ENCODE measurements at places on chromosomes 7 and 10.

DNA sequence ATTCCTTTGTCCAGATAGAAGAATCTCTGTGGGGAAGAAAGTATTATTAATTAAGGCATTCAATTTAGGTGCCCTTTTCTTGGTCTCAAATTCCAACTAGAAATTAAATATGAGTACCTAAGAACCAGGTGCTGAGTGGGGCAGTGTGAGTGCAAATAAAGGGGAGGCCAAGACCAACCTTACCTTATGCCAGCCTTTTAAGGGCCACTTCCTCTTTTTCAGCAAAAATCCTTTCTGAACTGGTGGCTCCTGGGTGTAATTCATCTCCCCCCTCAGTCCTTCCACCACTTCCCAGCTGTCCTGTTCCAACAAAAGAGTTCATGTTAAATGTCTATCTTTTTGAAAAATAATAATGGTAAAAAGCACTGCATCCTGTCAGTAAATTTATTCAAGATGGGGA, 108.2 kb downstream of the OSBPL3 start:
- no peak for DNase-seq

DNA sequence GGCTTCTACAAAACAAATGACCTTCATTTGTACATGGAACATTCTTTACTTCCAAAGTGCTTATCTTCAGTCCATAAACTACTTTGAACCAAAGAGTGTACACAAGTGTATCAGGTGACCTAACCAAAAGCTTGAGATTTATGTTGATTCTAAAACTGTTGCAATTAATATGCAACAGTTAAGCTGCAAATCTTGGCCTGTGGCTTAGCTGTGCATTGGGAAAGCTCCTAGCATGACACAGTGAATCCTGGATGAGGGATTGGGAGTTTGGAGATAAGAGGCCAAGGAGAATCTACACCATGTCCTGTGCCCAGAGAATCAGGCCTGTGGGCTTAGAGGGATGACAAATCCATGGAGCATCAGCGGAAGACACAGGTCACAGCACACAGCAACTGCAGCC, 105.2 kb upstream of the GSDME start:
- DNase-seq, result no peak

GRCh38 chr10:9302140-9302746, 1247.8 kb downstream of the GATA3 start:
- no peak for DNase-seq

DNA sequence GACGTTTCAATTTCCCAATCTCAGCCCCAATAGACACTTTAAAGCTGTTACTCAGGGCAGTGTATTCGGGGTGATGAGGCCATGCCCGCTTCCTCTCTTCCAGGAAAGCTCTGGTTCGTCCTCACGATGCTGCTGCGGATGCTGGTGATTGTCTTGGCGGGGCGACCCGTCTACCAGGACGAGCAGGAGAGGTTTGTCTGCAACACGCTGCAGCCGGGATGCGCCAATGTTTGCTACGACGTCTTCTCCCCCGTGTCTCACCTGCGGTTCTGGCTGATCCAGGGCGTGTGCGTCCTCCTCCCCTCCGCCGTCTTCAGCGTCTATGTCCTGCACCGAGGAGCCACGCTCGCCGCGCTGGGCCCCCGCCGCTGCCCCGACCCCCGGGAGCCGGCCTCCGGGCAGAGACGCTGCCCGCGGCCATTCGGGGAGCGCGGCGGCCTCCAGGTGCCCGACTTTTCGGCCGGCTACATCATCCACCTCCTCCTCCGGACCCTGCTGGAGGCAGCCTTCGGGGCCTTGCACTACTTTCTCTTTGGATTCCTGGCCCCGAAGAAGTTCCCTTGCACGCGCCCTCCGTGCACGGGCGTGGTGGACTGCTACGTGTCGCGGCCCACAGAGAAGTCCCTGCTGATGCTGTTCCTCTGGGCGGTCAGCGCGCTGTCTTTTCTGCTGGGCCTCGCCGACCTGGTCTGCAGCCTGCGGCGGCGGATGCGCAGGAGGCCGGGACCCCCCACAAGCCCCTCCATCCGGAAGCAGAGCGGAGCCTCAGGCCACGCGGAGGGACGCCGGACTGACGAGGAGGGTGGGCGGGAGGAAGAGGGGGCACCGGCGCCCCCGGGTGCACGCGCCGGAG, 2.6 kb downstream of the GJD4 start:
- DNase-seq, result no peak

DNA sequence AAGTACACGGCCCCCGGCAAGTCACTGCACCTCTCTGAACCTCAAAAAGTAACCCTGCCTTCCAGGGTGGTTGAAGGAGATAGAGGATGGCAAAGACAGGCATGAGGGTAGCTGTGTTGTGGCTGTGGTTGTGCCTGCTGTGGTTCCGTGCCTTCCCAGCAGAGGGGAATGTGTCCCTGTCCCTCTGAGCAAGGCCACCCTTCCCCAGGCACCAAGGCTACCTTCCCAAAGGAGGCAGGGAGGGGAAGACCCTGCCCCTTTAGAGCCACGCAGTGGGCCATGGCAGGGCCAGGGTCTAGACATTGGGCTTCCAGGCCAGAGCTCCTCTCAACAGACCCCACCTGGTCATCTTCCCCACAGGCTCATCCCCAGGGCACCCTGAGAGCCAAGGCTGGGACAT, 18.8 kb downstream of the CRHR2 start:
- DNase-seq, result no peak

- no peak for DNase-seq
Measured at GRCh38 chr7:117190104-117190503, 132.8 kb downstream of the WNT2 start.

DNA sequence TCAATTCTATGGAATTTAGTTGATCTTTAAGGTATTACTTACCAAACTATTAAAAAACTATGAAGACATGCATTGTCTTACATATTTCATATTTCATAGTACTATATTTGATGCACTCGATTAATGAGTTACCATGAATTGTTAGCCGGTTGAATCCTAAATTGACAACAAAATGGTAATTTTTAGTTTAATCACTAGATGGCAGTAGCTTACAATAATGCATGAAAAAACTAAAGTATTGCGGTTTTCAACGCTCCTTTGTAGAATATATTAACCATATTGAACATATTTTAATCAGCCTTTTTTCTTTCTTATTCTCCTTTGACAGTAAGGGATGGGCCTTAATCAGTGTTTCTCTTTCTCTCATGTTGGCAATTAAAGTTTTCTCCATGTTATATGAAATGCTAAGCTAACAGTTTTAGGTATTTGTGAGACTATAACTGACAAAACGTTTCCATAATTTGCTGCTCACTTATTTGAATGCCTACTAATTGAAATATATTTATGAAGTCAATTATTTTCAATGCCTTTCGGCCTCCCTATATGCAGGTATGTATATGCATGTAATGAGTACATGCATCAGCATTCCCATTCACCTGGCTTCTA, 48.5 kb upstream of the ARL4A start:
- DNase-seq, result no peak

DNA sequence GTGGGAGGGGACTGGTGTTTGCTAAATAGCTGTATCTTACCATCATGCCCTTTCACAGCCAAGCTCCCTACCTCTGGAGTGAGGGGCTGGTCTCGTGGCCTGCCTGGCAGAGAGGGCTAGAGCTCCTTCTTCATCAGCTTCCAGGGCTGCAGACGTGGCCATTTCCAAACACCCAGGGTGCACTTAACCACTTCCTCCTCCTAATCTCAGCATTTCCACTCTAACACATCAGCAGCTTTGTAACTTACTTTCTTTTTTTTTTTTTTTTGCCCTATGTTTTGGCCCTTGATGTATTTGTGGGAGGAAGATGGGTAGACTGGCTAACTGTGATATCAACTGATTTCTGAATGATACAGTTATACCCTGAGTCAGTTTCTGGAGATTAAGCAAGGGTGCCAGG, 27.4 kb downstream of the LRRC4 start:
- no peak for DNase-seq

- no peak for DNase-seq
Measured at GRCh38 chr10:12614177-12614995, 265.0 kb downstream of the CAMK1D start.

DNA sequence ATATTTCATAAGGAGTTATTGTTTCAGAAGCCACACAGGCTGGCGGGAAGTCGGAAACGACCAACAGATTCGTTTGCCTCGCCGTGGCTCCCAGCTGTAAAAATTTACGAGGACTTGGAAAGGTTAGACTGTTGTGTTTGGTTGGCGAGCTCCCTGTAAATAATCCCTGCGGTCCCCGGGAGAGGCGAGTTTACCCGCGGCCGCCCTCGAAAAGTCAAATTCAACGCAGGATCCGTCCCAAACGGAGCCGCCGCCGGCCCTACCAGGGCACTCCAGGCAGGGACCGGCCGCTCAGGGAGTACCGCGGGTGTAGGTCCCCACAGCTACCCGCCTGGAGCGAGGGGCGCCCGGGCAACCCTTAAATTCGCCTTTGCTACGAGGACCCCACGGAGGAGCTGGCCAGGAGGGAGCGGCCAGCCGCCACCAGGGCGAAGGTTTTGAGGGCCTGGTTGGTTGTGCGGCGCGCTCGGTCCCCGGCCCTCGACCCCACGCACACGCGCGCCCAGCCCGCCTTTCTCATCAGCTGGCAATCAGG, 726 bp upstream of the HOXA9 start:
- DNase-seq, result no peak

DNA sequence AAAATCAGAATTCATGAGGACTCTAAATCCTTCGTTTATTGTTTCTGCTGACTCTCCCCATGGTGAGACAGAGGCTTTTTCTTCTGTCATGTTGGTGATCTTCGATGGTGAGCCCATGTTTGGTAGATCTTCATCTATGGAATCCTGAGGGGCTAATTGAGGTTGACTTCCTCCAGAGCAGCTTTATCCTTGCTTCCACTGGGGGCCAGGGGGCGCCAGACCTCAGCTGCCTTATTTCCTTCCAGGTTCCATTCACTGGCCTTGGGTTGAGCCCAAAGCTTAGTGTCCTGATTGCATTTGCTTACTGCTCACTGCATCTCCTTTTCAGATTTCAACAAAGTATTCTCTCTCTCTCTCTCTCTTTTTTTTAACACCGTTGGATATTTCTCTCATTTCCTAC, 80.7 kb downstream of the GCC1 start:
- no peak for DNase-seq

- no peak for DNase-seq
Measured at GRCh38 chr7:92671505-92672169, 81.4 kb upstream of the FAM133B start.

GRCh38 chr7:100563809-100564400, 9.8 kb downstream of the SAP25 start:
- peak; percentile 87 for DNase-seq

- DNase-seq, result no peak
Measured at GRCh38 chr7:76346097-76346496, 12.7 kb downstream of the YWHAG start.

DNA sequence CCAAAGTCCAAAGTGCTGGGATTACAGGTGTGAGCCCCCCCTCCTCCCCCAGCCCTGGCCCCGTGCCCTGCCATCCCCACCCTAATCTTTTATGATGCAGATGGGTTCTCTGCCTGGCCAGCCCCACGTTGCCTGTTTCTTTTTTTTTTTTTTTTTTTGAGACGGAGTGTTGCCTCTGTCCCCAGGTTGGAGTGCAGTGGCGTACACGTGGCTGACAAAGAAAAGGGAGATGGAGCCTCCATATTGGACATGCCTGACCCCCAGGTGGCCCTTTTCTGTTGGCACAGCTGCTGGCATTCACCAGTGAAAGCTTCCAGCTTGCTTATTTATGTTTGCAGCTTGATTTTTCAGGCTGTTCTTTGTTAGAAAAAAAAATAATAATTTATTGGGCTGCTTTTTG, 235.3 kb downstream of the CCDC3 start:
- no peak for DNase-seq

- no peak for DNase-seq
Measured at GRCh38 chr7:94787285-94787684, 120.1 kb upstream of the PPP1R9A start.

GRCh38 chr7:81624021-81624592, 145.7 kb downstream of the HGF start:
- DNase-seq, result no peak

Measured in ureter (tissue), 1 donor.